ENCODE measurements at places on chromosomes 11 and 22.

DNA sequence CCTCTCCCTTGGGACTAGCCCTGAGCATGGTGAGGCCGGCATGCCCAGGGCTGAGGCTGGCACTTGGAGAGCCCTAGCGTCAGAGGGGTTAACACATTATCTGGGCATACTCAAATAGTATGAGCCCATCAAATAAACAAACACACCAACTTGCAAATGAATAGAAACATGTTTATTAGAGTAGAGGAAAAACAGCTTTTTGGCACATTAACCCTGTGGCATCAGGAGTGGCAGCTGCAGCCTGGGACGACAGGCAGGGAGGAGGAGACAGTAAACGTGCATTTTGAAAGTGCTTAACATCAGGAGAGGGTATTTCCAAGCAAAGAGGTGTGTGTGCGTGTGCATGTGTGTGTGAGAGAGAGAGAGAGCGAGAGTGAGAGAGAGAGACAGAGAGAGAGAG lies 684.9 kb downstream of the NTM start:
- no peak for DNase-seq

- no peak for DNase-seq
These were observed 18.4 kb upstream of the ST3GAL4 start for GRCh38 chr11:126337126-126337473.

GRCh38 chr11:44626645-44627044 lies 61.2 kb downstream of the CD82 start:
- no peak for DNase-seq

- no peak for DNase-seq
These were observed 14.3 kb upstream of the ANKK1 start for GRCh38 chr11:113373306-113373705.

GRCh38 chr11:133064152-133064877 lies 468.0 kb downstream of the OPCML start:
- no peak for DNase-seq

GRCh38 chr11:9446230-9446629 lies 14.6 kb upstream of the ZNF143 start:
- no peak for DNase-seq

GRCh38 chr11:107722662-107723061 lies 10.8 kb upstream of the SLN start:
- DNase-seq, result no peak

DNA sequence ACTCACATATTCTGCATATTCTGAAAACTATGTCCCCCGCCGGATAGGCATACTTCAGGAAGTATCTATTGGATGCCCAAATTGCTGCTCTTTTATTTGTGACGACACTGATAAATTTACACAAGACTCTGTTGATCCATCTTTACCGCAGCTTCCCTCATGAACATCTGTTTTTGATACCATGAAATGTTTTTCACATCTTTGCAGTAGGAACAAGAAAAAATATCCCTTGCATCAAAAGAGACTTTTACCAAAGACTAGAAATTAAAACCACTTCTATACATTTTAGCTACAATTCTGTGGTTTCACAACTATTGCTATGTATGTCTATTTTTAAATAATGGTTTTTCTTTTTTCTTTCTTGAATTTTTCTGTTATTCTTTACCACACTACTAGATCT lies 15.3 kb downstream of the POU2AF2 start:
- no peak for DNase-seq

GRCh38 chr11:80443177-80443576 lies 1002.3 kb upstream of the TENM4 start:
- DNase-seq, result no peak

DNA sequence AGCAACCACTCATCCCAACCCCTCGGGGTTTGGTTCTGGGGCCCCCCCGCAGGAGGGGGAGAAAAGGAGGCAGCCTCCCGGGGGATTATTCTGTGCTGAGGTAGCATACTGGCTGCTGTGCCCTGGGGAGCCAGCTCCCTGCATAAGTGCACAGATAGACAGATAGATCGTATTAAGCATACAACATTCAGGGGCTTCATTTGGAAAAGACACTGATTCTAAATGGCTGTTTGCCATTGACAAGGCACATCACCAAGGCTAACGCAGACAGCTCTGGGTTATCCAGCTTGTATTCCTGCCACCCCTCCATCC lies 547.9 kb downstream of the BUD13 start:
- DNase-seq, result no peak

- DNase-seq, result no peak
These were observed 16.2 kb upstream of the SESN3 start for GRCh38 chr11:95247127-95247684.

- no peak for DNase-seq
These were observed 69.3 kb downstream of the SEZ6L start for GRCh38 chr22:26238596-26238995.

GRCh38 chr11:126415669-126416420 lies 60.4 kb downstream of the ST3GAL4 start:
- no peak for DNase-seq

DNA sequence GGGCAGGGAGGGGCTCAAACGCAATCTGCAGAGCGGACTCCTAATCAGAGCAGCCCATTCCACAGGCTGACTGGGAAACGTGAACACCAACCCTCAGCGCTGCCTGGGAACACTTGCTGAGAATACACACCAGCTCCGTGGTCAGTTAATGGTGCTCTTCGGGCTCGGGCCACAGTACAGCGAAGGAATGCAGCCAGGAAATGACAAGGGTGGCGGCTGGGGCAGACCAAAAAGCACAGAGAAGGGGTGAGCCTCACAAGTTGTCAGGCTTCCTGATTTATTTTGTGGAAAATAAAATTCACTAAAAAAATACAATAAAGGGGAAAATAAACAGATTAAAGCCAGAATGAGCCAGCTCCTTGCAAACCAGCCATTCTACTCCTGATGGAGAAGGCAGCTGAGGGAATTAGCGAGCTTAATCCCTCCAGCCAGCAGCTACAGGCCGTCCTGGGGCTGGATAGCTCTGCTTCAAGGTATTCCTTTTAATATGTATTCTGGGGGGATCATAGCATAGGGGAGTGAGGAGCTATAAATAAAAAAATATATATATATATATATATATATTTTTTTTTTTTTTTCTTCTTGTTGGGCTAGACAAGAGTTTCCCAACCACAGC lies 165.5 kb upstream of the NTM start:
- DNase-seq, result no peak

DNA sequence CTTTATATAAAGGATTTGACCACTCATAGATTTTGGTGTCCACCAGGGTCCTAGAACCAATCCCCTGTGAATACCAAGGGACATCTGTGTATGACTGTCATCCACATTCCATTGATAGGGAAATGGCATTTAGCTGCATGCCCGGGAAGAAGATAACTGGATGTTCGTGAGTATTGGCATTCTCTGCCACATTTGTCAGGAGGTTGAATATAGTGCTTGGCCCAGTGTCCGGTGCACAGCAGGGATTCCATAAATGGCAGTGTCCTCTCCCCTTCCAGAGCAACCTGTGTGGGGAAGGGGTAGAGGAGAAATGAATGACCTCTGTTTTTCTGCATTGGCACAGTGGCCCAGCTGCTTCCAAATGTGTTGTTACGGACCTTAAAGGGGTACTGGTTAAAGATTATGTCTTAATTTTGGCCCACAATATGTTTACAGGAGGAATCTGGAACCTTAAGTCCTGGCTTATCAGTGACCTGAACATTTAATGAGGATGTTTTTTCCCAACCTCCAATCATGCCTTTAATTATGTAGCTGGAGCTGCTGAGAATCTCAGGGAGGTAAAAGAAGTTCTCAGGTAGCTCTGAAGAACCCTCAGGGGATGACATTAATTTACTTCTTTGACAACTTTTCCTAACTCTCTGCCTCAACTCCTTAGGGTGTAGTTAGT lies 33.6 kb upstream of the OR4B1 start:
- no peak for DNase-seq

- no peak for DNase-seq
These were observed 20.4 kb downstream of the CCDC81 start for GRCh38 chr11:86395061-86395551.

GRCh38 chr11:46877580-46877979 lies 31.5 kb upstream of the CKAP5 start:
- no peak for DNase-seq

DNA sequence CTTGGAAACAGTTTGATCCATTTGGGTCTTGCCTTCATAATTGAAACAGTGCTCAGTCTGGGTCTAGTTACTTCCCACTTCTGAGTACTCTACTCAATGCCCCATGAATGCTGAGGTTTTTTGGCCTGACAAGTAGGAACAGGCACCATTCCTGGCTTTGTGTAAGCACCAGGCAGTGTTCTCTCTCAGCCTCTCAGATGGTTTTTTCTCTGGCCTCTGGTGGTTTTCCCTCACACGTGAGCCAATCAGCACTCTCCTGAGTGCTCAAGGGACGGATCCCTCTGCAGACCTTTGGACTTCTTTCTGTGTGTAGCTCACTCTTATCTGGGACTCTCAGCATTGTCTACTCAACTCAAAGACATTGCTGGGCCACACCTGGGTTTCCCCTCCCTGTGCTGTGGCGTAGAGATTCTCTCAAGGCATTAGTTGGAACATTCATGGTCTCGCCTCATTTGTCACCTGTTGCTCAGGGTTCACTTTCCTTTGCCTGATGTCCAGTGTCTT lies 21.3 kb downstream of the SIK2 start:
- DNase-seq, result no peak

DNA sequence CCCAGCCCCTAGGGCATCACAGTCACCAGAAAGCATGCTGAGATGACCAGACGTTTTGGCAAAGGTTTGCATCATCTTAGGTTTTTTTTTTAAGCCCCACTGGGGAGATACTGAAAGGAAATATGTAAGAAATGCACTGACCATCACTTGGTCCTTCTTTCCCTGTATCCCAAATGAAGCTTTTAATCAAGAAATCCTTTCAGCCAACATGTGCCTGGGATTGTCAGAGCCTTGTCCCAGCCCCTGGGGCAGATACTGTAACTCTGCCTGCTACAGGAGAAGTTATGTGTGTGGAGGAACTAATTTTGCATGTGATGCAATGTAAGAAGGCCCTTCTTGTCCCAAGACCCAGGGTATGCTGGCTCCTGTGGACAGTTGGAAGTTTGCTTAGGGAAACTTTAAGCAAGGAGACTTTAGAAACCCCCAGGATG lies 65.6 kb downstream of the PPFIBP2 start:
- DNase-seq, result no peak

DNA sequence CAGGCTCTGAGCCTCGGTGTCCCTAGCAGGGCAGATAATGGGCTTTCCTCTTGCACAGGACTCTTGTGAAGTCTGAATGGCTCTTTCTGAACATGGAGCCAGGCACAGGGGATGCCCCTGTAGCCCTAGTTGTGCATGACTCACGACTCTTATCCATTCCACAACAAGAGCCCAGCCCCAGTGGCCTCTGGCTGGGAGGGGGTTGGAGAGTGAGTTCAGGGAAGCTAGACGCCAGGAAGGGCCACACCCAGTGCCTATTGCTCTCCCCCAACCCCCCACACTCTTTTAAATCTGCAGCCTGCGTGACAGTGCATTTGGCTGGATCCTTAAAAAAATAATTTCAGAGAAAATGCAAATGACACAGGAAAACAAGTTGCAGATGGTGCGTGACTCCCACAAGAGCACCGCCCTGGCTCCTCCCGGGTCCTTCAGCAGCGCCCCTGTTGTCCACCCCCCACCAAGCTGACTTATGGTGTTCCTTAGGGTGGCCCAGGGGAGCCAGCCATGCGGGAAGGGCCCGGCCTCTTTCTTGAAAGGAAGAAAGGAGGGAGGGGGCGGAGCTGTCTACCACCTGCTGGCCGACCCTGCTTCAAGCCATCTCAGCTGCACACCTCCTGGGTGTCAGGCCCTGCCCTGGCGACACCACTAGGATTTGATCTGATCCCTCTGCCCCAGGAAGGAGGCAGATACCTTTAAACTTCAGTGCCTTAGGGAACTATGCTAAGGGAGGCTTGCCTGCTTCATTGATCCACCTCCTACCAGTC lies 74.7 kb downstream of the MN1 start:
- DNase-seq, result no peak

DNA sequence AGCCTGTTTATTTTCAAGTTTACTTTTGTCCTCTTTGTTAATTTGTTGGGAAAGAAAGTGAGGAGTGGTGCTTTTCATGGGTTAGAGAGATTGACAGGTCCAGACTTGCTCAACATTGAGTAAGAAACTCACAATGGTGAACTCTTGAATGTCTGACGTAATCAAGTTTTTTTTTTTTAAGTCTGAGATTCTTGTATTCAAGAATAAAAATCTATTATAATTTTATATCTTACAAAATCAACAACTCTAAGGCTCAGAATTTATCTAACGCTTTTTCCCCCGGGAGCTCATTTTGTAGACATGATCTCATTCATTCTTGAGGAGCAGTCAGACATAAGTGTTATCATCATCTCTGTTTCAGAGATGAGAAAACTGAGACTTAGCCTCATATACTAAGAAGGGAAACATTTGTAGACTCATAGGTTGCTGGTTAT lies 39.1 kb upstream of the SPTBN2 start:
- DNase-seq, result no peak

DNA sequence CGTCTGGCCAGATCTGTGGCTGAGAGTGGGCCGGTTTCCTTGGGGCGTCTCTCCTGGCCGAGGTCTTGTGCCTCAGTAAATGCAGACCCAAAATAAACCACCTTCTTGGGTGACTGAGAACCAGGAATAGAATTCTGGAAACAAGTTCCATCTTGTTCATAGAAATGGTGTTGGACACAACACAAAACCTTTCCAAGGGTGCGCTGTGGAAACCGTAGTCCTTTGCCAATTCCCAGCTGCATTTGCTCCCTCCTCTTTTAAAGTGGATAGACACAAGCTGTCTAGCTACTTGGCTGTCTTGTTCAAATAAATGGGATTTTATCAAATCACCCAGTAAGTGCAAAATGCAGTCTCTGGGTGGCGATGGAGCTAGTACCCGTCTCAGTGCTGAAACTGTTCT lies 300.2 kb downstream of the SHANK2 start:
- DNase-seq, result no peak

- no peak for DNase-seq
These were observed 365 bp downstream of the MGAT3 start for GRCh38 chr22:39457198-39457555.

DNA sequence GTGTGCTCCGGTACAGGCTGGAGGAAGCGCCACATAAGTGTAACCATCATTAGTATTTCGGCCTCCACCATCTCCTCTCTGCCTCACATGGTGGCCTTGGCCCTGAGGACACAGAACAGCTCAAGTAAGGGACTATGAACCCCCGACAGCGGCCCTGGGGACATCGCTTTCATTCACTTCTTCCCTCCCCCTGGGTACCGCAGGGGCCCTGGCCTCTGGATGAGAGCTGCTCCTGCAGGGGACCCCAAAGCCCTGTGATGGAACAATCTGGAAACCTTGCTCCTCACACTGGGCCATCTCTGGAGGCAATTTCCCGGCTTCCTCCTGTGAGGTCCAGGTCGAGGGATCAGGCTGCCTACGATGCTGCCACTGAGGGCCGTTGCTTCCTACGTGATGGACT lies 565.5 kb downstream of the BRD1 start:
- DNase-seq, result no peak

DNA sequence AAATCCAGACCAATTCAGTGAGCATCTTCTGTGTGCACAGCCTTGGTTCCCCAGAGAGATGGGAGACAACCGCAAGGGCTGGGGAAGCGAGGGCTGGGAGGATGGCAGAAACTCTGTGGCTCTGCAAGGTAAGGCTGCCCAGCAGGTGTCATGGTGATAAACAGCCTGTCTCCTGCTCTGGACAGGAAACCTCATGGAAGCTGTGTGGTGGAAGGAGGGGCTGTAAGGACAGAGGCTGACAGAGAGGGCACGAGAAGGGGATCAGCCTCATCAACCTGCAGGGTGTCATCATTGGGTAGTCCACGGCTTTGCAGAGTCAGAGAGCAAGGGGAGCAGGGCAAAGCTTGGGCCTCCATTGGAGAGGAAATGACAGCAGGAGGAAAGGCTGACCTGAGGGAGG lies 138.4 kb upstream of the CADM1 start:
- DNase-seq, result no peak

All from stimulated activated CD8-positive, alpha-beta memory T cell treated with anti-CD3 and anti-CD28 coated beads, Interleukin-7, amount 100 ng/mL, for 1 hour (primary cell).